ENCODE measurements at places on chromosomes 5 and 9.

DNA sequence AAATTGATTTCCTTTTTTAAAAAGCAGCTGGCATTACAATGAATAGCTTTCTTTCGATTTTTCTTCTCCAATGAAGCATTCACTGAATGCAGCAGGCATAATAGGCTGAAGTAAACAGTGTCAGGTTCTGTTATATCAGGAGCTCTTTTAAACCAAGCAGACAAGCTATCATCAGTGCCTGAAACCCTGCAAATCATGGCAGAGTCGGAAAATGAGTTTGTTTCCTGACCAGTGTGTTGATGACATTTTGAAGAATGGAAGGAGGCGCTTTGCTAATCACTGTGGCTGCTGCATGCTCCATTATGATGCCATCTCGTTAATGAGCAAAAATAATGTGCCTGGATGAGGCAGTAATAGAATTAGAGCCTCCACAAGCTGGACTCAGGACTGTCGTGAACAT, 284.5 kb downstream of the ZNF608 start:
- DNase-seq = no peak

DNA sequence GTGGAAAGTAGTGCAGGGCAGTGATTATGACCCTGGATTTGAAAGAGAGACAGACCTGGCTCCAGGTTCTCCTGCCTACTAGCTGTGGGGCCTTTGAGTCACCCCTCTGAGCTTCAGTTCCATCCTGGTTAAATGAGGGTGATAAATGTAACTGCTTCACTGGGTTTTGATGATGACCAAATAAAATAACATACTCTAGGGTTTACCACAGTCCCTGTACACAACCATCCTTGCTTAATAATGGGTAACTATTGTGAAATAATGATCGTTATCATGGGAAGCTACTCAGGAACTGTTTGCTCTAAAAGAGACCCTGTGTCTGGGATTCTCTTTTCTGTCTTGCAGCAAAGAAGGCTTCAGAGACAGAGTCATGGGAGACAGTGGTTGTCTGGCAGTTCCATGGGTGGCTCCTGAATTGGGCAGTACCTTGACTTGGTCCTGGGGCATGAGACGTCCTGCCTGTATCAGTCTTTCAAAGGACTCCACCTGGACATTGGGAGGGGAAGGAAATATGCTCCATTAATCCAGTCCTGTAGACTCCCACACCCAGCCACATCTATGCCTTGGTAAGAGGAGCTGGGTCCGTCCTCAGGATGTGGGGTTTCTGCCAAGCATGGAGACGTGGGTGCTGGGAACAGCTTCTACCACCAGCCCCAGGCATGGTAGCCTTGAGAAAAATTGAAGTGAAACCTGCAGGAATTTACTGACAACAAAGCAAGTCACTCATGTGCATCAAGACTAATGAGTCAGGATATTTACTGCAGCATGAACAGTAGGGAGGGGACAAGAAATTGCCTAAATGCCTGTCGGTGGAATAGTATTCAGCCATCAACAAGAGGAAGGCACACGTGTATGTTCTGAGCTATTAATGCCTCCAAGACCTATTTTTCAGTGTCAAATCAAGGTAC, 23.4 kb downstream of the AKNA start:
- no peak for DNase-seq

- DNase-seq = no peak
These were observed 63.1 kb downstream of the PTCD2 start for GRCh38 chr5:72383280-72383679.

DNA sequence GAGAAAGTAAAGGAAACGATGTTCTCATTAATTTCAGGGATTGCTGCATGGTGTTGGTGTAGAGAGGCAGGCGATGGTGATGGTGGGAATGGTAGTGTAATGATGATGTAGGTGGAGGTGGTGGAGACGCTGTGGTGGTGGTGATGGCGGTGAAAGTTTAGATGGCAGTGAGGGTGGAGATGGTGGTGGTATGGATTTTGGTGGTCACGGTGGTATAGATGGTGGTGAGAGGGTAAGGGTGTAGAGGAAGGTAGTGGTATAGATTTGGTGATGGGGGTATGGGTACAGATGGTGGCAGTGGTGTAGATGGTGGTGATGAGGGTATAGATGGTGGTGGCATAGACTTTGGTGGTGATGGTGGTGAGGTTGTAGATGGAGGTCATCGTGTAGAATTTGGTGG, 179.2 kb upstream of the OTULINL start:
- DNase-seq = no peak

DNA sequence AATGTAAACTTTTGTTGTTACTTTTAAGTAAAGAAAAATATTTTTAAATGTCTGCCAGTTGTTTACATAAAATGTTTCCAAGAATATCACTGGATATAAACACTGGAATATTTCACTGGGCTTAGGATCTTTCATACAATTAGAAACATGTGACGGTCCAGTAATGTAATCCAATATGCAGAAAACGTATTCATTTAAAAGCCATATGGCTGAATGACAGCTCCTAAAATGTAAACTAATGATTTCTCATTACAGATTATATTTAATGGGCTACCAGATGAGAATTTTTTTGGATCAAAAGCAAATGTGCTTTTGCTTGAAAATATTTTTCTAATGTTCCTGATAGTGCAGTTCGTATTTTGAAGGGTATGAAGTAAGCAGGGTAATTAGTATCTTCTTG, 124.3 kb downstream of the TTC39B start:
- no peak for DNase-seq

- no peak for DNase-seq
These were observed 62.4 kb downstream of the SHC3 start for GRCh38 chr9:89116064-89116804.

GRCh38 chr5:150458802-150459557, 9.4 kb upstream of the RPS14 start:
- DNase-seq = peak; percentile 90

DNA sequence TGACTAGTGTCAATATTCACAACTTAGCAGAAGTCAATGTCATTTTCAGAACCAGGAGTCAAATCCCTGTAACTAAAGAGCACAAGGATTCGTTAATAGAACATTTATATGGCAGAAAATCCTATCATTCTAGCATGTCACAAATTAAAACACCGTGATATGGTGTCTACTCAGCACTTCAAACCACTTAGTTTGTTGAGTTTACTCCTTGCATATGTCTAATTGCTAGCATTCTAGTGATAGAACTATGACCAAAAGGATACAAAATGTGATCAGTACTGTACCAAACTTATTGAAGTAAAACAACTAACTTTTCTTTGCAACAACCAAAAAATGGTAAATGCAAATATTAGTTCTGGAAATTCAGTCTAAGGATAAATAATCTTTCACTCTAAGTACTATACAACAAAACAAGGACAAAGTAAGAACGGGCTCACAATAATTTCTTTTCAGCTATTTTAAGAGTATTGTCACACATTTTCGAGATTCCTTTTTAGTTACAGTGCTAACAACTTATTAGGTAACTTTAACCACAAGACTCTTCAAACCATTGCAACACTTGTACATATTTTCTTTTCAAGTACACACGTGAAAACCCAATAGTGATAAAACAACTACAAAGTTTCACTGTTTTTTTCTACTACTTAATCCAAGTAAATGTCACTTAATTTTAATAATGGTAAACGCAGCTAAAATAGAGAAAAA, 845.2 kb upstream of the CDH10 start:
- no peak for DNase-seq

GRCh38 chr5:88094403-88094802, 174.2 kb downstream of the TMEM161B start:
- no peak for DNase-seq

DNA sequence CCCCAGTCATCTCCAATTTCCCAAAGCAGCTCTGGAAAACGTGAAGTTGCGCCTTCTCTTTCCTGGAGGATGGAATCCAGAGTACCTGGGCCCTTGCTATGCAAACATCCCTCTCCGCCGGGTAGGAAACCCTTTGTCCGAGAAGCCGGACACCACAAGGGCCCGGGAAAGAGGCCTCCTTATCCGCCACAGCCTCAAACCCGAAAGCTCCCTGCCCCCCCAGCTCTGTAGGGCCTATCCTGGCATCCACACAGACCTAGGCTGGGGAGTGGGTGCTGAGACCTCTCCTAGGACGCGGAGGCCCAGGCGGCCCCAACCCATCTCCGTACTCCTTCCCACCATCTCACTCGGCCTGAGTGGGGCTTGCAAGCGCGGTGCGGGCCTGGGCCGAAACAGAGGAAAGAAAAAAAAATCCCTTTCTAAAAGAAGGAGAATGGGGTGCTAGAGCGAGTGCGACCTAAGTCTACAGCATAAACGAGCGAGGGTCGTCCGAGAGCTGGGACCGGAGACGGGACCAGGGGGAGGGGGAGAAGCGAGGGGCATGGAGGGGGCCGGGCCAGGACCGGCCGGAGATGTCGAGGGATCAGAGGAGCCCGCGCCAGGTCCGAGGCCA, 624 bp downstream of the FBXW11 start:
- DNase-seq = peak; percentile 24

DNA sequence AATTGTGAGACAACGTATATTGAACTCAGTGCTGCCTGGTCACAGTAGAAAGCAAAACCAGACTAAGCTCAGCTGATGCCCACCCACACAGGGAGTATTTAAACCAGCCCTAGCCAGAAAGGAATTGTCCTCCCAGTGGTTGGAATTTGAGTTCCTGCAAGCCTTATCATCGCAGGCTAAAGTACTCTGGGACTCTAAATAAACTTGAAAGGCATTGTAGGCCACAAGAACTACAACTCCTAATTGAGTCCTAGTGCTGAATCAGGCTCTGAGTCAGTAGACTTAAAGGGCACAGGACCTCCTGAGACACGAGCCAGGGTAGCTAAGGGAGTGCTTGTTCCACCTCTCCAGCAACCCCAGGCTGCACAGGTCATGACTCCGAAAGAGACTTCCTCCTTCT, 171.4 kb downstream of the MCTP1 start:
- no peak for DNase-seq

DNA sequence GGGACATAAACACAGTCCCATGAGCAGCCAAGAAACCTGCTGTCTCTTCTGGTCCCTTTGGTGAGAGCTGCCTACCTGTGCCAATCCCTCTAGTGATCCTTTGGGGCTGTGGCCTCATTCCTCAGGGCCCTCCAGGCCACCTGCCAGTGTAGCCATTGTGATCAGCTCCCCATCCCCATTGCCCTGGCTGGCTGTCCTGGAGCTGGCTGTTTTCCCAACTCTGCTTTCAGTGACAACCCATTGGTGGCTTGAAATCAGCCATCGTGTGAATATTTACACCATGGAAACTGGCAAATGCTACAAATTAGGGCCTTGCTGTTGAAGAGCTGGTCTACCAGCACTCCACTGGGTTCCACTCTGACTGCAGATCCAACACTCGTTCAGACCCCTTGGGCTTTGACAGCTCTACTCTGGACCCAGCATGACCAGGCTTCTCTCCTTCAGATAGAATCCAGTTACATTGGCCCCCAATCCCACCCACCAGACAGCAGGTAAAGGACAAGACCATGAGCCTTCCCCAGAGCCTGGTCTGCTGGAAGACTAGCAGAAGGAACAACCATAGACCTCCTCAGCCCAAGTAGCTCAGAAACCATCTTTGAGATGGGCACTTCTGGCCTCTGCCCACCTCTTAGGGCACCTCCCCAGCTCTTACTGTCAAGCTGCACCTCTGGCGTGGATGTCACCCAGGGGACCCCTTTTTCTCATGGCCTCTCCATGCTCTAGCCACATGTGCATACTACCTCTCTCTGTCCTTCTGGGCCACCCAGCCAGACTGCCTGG, 69.2 kb upstream of the NEK6 start:
- no peak for DNase-seq

DNA sequence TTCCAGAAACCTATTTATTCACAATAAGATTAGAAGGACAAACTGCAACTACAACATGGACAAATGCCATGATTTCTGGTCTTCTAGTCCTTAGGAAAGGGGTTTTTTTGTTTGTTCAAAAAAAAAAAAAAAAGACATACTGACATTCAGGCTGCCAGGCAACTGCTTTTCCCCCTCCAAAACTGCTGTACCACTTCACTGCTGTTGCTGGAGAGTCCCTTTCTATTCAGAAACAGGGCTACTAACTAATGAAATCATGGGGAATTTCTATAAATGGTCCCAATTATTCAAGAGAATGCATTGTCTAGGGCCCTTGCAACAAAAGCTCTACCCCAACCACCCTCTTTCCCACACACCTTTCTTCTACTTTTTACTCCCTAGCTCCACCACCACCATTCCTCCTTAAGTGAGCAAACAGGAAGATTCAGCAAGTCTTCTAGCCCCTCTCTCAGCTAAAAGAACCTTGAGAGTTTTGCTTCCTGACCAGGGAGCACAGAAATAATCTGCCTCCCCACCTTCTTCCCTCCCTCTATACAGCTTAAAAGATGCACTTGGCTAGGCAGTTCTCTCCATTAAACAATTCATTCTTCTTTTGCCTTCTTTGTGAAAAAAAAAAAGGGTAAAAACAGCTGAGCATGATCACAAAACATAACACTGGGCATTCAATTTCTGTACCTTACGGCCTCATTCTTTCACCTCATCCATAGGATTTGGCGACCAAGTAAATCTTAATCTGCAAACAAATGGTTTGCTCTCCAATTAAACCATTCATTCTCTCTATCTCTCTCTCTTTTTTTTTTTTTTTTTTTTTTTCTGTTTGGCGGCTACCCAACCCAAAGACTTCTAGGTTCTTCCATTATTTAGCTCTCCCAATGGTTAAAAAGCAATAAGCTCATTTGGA, 13.8 kb downstream of the ZNF608 start:
- no peak for DNase-seq

GRCh38 chr5:135827965-135828781, 6.3 kb upstream of the SLC25A48 start:
- no peak for DNase-seq

GRCh38 chr5:170286386-170286925, 11.1 kb downstream of the LCP2 start:
- DNase-seq = no peak

DNA sequence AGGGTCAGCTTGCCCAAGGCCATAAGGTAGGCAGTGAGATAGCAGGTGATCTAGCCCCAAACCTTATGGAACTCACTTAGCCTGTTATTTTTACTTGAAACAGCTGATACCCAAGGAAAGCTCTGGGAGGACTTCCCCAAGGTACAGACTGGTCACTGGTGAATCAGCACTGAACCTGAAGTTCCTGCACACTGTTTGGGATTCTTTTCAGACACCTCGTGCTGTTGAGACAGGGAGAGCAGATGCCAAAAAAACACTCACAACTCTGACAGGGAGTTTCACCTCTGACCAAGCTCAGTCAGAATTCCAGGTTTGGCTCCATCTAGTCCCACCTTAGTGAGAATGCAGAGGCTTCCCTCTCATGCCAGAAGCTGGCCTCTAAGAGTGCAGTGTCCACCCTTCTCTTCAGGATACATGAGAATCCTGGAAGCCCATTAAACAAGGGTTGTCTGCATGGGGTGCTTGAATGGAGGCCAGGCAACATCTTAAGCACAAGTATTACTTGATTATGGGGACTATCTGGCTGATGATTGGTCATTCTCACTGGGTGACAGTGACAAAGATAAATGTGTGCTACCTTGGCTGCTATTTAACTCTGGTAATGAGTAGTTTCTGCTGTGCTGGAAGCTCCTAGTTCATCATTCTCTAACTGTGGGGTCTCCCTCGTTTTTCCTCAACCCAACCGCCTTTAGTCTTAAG, 122.8 kb upstream of the SLIT3 start:
- DNase-seq = no peak
